GM23338 (cell line): ENCODE measurements at places on chromosomes 2 and 18. TPM values are rescaled to one million over a fixed set of nuclear protein-coding genes. Genes with fewer than 3 reads are reported as not detected.

DNA sequence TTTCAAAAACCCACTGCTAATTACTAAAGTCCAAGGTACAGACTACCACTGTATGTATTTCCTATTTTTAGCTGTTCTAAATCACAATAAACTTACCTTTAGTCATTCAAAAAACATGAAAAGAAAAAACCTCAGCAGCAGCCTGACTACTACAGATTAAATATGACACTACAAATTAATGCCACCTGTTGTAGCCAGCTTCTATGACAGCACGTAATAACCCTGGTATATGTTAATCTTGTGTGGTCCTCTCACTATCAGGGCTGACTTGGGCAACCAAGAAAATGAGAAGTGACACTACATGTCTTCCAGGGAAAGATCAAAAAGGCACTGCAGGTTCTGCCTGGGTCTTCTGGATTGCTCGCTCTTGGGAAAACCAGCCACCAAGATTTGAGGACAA, 90.6 kb upstream of the FAM124B start:
- DNase-seq: no peak

RAX gene
- total RNA-seq: 0.03 and 0.08 TPM in 2 replicates

KLHL41 gene
- total RNA-seq: not detected in 2 replicates

D2HGDH gene
- 8.3 and 17.3 TPM in 2 replicates for total RNA-seq

ZNF532 gene
- 216 and 225 TPM in 2 replicates for total RNA-seq

TEX44 gene
- not detected in 2 replicates for total RNA-seq

PNPT1 gene
- 34.6 and 41.2 TPM in 2 replicates for total RNA-seq

GRCh38 chr2:101763496-101764333, 66.2 kb downstream of the MAP4K4 start:
- DNase-seq: no peak

DNAH7 gene
- 0.27 and 0.35 TPM in 2 replicates for total RNA-seq

GKN2 gene
- total RNA-seq: not detected in 2 replicates

DNA sequence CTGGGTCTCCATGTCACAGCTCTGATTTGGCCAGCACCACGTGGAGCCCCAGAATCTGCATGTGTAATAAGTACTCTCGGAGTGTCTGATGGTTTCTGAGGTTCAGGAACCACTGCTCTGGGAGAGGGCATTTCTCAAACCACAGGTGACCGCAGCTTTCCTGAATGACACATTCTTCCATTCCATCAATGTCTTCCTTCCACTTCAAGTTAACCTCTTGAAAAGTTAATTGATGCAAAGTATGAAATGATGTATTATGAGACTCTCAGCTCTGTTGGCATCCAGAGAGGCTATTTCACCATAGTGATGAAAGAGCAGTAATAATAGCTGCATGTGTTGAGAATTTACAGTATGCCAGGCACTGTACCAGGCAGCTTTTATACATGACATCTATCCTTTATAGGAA, 61.3 kb upstream of the CRIM1 start:
- no peak for DNase-seq

DNA sequence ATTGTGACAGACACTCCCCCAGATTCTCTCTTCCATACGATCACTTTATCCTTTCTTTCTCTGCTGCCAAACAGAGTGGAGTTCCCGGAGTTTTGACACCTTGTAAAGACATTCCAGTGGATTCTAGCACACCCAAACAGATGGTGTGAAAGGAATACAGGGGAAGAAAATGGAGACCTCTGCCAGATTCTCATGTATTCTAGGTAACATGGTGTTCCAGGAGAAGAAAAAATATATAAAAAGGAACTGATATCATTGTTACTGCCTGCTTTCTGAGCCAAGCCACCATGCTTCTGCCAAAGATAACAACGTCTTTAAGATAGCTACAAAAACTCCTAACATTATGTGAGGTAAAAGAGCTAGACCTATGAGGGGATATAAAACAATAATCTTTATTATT, 136.5 kb downstream of the TXNL1 start:
- no peak for DNase-seq

GRCh38 chr2:152506843-152507242, 171.9 kb downstream of the FMNL2 start:
- no peak for DNase-seq

DNA sequence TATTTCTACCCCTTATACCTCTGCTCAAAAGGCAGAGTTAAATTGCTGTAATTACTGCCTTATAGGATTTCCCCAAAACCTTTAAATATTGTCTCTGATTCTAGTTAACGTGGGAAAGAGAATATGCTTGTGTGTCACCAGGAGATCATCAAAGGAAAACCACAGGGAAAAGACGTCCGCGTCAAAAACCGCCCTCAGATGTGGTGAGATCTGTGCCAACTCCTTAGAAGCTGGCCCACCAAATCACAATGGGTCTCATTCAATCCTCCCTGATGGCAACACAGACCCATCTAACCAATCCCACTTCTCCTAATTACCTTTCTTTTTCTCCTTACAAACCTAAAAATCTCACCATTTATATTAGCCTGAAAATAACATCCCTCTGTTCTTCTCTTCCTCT, 25.4 kb downstream of the VPS54 start:
- no peak for DNase-seq
